ENCODE measurements at places on chromosomes 3 and 15.

GRCh38 chr3:52237006-52237656 is 1.8 kb downstream of the TWF2 start:
- DNase-seq, result no peak

DNA sequence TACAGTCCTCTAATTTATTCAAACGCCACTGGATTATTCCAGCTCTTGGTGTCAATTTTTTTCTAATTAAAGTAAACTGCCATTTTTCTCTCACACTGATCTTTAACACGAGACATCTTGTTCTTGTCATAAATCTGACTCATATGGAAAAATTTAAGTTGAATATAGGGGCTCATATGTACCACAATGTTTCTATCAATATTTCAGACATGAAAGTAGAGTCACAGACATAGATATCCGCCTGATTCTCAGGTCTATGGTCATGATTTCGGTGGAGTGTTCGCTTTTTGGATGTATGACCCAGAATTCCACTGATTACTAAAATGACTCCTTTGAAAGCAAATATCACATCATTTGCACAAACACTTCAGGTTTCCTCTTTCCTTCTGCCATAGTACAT is 552.8 kb downstream of the FOXP1 start:
- DNase-seq, result no peak

- DNase-seq, result no peak
These were observed 106.9 kb upstream of the CD96 start for GRCh38 chr3:111434941-111435622.

DNA sequence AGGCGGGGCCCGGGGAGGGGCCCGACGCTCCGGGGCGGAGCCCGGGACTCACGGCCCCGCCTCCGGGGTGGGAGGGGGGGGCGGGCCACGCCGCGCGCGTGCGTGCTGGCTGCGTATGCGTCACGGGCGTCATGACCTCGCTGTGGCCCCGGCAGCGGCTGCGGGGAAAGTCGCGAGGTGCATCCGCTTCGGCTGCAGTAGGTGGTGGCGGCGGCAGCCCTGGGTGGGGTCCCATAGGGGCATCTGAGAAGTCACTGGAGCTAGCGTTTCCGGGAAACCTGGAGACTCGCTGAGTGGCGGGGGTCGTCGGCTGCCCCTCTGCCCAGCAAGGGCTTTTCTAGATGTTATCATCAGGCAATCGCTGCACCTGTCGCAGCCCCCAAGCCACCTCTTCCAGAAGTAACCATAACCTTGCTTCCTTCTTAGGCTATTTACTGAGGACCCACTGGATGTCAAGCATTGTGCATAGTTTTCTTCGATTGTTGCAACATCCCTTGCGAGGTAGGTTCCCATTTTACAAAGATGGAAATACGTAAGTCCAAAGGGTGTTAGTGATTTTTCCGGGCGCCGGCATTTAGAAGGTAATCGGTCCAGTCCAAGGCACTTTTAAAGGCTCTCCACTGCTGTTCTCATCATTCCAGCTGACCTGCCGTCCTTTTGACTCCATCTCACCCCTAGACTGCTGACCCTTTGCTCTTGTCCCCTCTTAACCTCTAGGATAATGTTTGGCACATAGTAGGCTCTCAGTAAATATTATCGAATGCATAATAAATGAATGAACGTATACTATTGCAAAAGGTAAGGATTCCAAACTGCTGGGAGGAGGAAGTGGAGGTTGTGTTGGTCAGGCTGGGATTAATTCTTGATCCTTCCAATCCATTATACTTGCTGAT is at the start of gene GDPGP1:
GDPGP1 (plus strand) TSS at position 114 of the 893 bp plus-strand sequence. CDS start 6,700 bp downstream, outside the sequence.
- DNase-seq, result no peak

DNA sequence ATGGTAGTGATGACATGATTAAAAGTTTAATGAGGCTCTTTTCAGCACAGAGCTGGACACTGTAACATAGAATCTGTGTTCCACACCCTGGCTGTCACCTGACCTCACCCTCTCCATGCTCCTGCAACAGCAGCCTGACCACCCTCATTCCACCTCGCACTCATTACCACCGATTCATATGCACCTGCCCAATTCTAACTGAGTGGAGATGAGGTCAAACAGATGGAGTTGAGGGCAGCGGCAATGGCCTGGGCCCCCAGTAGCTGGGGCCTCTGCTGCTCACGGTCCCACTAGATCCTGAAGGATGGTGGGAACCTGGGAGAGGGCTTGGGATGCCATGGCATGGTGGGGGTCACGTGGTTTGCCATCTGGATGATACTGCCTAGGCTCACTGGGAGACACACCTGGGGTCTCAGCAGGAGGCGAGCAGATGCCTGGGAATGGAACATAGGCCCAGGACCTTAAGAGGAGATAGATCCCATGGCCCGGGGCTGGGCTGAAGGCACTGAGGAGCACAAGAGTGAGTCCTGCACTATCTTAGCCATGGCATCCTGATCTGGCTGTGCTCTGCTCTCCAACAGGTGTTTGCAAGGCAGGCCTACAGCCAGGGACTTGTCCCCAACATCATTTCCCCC is 1.3 kb downstream of the SCN5A start:
- no peak for DNase-seq

GRCh38 chr3:81307221-81307620 is 454.2 kb downstream of the GBE1 start:
- DNase-seq, result no peak

GRCh38 chr15:69472562-69472961 is 19.9 kb downstream of the RPLP1 start:
- no peak for DNase-seq

GRCh38 chr3:140347151-140347550 is 330.7 kb upstream of the TRIM42 start:
- DNase-seq, result no peak

GRCh38 chr3:117921411-117921810 is 1113.2 kb downstream of the IGSF11 start:
- no peak for DNase-seq

DNA sequence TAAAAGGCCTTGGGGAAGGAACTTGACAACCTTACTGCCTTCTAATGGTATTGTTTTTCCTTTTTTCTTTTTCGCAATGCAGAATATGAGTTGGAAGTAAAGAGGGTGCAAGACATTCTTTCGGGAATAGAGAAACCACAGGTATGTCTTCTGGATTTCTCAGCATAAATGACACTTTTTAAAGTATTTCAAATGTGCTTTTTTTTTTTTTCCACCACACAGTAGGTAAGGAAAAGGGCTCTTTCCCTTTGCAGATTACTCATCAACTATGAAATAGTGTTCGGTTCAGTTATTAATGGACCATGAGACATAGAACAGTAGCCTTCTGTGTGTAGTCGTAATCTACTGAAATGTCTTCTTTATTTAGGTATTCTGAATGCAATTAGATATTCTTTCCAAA is 162.4 kb downstream of the GHSR start:
- DNase-seq, result no peak

All from stimulated activated CD4-positive, alpha-beta T cell treated with anti-CD3 and anti-CD28 coated beads, Interleukin-15, amount 100 ng/mL, for 24 hours (primary cell).